HTR-8/SVneo (cell line): ENCODE measurements at places on chromosomes 6 and 20.

- peak; percentile 13 for DNase-seq
These were observed at the start of gene VIP for GRCh38 chr6:152750694-152751093. Gene VIP, plus strand, starts transcription at chr6:152750797. Its CDS starts 1,381 bp downstream, at chr6:152752178.

DNA sequence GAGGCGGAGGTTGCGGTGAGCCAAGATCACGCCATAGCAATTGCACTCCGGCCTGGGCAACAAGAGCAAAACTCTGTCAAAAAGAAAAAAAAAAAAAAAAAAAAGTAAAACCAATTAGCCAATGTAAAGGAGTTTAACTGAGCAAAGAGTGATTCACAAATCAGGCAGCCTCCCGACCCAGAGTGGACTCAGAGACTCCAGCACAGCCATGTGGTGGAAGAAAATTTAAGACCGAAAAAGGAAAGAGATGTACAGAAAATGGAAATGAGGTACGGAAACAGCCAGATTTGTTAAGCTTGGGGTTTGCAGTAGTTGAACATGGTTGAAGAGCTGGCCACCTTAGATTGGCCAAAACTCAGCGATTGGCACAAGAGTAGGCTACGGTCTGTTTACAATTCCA lies 51.4 kb downstream of the ERMARD start:
- DNase-seq, result no peak

DNA sequence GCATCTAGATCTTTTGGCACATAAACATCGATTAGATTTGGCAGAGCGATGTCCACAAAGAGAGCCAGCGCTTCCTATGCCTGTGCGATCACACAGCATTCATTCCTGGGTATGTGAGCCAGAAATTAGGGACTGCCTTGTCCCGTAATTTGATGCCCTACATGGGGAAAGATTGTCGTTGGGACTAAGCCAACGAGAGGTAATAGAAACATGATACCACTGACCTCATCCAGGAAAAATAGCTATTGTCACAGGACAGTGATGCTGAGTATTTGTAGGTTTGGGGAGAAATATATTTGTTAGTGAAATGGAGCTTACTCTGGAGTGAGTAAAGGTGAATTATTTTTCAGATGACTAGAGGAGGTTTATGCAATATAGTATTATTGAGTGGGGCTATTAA lies 154.0 kb downstream of the TSHZ2 start:
- DNase-seq, result no peak

DNA sequence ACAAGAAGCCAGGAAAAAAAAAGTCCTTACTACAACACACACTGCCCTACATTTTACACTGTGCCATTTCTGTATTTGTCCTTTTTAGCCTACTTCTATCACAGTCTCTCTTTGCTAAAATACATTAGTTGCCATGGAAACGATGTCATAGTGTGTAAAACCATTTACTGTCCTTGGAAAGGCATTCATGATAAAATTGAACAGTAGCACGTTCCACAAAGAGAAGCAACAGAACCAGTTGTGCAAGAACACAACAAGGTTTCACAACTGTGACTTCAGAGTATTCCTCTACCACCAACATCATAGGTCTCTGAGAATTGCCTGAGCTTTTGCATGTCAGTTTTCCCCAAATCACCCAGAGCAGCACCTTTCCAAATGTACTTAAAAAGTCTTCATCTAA lies 20.5 kb downstream of the FYN start:
- no peak for DNase-seq

DNA sequence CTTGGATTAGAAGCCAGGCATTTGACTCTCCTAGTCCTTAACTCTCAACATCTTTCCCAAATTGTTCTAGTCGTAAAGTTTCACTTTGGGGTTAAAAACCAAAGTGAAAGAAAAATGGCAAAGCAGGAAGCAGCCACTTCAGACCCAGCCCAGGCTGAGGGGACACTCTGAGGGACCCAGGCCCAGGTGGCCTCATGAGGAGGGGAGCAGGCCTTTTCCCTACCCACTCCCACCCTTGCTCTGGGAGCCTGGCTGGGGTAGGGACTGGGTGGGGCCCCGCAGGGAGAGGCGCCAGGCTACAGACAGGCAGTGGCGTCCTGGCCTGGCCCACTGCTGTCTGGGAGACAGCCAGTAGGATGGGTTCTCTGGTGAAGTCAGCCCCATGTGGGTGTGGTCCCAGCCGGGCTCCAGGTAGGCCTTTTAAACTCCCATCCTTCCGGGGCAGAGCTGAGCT lies 68.7 kb upstream of the MYL9 start:
- no peak for DNase-seq

GRCh38 chr6:138593124-138593877 lies 94.0 kb upstream of the NHSL1 start:
- DNase-seq, result peak; percentile 80

DNA sequence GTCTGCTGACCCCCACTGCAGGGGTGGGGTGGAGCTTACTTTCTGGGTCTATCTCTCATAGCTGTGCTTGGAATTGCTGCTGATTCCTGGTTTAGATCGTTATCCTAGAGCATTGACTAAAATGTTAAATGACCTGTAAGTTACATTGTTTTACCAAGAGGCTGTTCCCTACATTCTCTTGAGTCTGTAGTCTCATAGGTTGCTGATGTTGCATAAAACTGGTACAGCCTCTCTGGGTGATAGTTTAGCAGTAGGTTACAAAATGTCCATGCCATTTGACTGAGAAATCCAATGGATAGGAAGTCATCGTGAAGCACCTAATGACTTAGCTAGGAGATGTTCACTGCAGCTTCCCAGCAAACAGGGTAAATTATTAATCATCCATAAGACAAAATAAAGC lies 62.4 kb downstream of the TPD52L1 start:
- DNase-seq, result no peak

- no peak for DNase-seq
These were observed 31.1 kb upstream of the CFAP206 start for GRCh38 chr6:87376643-87377042.

DNA sequence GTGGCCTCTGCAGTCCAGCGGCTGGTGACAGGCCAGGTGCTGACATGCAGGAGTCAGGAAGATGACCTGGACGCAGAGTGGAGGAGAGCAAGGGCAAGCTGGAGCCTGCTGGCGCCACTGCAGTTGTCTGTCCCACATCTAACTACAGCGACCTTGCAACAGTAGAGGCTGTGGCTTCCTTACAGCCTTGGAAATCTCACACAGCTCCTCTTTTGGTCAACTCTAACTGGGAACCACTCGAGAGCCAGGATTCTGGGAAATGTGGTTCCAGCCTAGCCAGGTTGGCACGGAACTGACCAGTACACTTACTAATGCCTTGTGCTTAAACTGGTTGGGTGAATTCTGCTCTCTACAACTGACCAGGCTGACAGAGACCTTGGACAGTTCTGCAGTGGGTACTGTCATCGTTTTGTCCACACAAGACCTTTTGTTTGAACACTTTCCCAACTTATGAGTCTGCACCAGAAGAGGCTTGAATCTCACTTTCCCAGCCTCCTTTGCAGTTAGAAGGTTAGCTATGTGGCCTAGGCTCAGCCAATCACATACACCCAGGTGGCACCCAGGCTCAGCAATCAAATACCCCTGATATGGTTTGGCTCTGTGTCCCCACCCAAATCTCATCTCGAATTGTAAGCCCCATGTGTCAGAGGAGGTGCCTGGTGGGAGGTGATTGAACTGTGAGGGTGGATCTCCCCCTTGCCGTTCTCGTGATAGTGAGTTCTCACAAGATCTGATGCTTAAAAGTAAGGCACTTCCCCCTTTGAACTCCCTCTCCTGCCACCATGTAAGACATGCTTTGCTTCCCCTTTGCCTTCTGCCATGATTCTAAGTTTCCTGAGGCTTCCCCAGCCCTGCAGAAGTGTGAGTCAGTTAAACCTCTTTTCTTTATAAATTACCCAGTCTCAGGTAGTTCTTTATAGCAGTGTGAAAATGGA lies 153.5 kb downstream of the ZMYND8 start:
- no peak for DNase-seq

DNA sequence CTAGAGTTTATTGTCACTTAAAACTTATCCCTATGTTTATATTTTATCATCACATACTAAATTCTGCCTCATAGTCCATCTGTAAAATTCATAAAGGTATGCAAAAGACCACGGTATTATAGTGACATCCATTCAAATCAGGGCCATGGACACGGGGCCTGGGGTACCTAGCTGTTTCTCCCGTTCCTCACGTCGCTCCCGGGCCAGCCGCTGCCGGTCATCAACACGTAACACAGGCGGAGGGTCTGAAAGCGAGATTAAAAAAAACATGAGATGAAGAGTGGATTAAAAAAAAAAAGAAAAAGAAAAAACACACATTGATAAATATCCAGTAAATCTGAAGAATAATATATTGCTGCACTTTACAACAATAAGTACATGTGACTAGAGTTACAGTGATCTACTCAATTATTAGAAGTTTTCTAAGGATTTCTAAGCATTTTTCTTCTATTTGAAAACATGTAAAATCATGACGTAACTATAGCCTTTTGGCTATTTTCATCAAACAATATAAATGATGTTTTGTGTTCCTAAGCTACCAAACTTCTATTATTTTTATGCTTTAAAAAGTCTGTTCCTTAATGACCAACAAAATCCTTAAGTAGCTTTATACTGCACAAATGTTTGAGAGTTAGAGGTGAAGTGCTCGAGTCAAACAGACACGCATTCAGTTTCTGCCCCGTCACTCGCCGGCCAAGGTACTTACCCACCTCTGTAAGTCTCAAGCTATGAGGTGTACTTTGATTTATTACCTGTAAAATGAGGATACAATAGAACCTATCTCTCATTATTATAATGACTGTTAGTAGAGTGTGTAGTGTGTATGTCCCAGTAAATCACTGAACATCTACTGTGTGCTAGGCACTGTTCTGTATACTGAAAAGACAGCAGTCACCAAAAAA lies 122.1 kb upstream of the BCLAF1 start:
- no peak for DNase-seq

- DNase-seq, result no peak
These were observed 2.8 kb downstream of the RAET1E start for GRCh38 chr6:149895048-149895590.

DNA sequence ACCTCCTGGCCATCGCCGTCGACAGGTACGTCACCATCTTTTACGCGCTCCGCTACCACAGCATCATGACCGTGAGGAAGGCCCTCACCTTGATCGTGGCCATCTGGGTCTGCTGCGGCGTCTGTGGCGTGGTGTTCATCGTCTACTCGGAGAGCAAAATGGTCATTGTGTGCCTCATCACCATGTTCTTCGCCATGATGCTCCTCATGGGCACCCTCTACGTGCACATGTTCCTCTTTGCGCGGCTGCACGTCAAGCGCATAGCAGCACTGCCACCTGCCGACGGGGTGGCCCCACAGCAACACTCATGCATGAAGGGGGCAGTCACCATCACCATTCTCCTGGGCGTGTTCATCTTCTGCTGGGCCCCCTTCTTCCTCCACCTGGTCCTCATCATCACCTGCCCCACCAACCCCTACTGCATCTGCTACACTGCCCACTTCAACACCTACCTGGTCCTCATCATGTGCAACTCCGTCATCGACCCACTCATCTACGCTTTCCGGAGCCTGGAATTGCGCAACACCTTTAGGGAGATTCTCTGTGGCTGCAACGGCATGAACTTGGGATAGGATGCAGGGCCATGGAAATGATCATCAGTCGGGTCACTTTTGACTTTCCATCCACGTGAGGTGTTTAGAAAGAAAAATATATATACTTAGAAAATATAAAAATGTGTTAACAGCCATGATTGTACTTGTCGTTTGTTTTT lies 868 bp downstream of the MC3R start:
- no peak for DNase-seq

DNA sequence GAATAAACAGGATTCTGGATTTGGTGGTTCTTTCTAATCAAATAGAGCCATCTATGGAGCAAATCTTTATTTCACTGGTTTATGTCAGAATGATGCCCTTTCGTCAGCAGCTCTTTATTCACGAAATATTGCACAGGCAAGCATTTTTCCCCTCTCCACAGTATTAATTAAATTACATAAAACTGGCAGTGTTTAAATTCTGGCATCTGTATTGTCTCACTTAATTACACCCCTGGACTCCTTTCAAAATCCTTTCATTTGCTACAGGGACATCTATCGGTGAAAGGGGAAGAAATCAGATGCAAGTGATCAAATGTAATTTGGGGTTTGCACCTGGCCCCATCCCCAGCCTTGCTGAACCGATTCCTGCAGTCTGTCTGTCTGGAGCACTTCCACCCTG lies 801.9 kb downstream of the QKI start:
- DNase-seq, result no peak

GRCh38 chr20:45359406-45360148 lies 3.4 kb upstream of the SYS1 start:
- no peak for DNase-seq

DNA sequence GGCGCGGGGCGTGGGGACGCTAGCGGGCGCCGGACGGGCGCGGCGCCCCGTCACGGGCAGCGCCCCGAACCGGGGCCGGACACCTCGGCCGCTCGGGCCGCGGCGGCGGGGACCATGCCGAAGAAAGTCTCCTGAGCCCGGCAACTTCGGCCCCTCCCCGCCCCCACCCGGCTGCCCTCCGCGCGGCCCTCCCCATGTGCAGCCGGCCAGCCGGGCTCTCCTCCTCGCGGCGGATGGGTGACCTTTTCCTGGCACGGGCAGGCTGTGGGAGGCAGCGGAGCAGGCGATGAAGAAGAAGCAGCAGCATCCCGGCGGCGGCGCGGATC lies 278 bp downstream of the UST start:
- no peak for DNase-seq

DNA sequence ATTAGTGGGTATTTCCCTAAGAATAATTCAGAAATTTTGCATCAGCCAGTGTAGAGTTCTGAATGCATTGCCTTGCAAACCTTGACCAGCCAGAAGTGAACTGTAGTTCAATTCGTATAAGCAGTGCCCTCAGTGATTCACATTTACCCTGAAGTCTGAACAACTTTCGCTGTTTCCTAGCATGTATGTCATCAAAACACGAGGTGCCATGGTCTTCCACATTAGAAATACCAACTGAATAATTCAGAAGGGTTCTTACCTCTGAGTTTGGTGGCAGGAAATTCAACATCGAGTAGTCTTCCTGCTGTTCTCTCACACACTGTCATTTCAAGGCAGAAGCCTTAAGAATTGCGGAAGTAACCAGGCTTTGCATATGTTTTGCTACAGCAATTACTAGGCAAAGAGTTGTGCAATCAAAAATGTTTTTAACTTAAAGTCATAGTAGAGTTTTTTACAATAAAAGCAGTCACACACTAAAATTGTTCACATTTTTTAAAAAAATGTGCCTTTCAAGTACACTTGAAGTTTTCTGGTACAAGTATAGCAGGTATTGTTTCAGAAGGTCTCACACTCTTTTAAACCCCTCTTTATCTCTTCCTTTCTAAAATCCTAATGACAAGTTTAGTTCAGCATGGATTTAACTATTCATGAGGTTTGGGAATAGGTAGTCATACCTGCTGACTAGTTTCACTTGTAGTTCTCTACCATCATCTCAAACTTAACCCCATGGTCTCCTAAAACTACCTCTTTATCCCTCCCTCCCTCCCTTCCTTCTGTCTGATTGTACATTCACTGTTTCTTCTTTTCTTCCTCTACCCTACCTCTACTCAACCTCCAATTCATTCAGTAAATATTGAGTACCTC lies 118.3 kb downstream of the STXBP5 start:
- no peak for DNase-seq

- no peak for DNase-seq
These were observed 25.8 kb upstream of the SLC9A8 start for GRCh38 chr20:49786668-49787370.

- DNase-seq, result no peak
These were observed 266.0 kb upstream of the CITED2 start for GRCh38 chr6:139640448-139640847.
